ENCODE measurements at places on chromosomes 12 and 14.

- DNase-seq: no peak
Measured at GRCh38 chr14:59394268-59394667, 70.9 kb downstream of the GPR135 start.

GRCh38 chr14:102629011-102629444, 36.6 kb downstream of the RCOR1 start:
- DNase-seq: no peak

GRCh38 chr12:6154730-6155459, 30.4 kb upstream of the VWF start:
- DNase-seq: no peak

DNA sequence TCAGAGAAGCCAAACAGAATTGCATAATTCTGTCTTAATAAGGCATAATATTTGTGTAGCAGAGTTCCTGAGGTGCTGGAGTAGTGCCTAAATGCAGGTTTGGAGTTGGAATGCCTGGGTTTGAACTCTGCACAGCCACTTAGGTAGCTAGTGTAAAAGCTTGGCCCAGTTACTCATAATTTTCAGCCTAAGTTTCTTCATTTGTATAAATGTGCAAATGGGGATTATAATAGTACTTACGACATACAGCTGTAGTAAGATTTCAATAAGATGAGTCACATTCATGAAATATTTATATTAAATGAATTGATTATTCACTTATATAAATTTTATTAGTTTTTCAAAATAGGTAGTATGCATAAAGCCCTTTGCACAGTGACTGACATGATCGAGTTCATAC, 175.8 kb downstream of the DERA start:
- no peak for DNase-seq

GRCh38 chr14:98489115-98489514, 782.9 kb downstream of the BCL11B start:
- DNase-seq: no peak

DNA sequence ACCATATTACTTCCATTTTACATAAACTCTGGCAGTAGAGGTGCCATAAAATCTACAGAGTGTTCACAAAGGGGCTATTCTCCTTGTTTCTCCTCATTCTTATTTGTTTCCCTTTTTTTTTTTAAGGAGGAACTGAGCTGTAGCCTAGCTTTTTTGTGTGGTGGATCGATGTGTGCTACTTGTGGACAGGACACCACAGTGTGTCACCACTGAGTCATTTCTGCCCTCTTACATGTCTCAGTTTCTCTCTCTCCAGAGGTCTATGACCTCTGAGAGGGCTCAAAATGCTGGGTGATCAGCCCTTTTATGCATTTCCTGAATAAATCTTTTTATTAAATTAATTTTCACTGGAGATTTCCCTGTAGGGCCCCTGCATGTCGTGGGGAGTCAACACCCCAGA, 370.2 kb downstream of the ADGRD1 start:
- no peak for DNase-seq

- no peak for DNase-seq
Measured at GRCh38 chr12:59833408-59833807, 237.6 kb downstream of the SLC16A7 start.

DNA sequence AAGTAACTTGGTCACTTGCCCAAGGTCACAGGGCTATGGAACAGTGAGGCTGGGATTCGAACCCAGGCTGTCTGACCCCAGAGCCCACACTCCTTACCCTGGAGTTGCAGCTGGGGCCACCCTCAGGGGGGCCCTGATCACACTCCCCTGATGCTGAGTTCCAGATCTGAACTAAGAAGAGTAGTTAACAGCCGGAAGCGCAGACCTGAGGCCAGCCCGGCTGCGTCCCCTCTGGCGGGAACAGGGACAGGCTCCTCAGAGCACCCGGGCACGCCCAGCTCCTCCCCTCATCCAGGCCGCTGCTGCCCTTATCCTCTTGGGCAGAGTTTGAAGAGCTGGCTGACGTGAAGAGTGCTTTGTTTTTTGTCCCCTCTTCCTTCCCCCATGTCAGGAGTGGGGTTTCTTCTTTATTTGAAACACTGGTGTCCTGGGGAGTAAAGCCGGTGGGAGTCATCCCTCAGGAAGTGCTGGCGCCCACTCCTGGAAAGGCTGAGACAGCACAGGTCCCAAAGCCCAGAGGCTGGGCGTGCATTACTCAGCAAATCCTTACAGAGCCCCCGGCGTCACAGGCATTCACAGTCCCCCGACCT, 8.7 kb downstream of the PHB2 start:
- peak; percentile 62 for DNase-seq

- no peak for DNase-seq
Measured at GRCh38 chr12:98401427-98401826, 114.0 kb upstream of the TMPO start.

All from GM10248 (cell line).